NCI-H1048 (cell line): ENCODE measurements at places on chromosomes 11 and 22.

DNA sequence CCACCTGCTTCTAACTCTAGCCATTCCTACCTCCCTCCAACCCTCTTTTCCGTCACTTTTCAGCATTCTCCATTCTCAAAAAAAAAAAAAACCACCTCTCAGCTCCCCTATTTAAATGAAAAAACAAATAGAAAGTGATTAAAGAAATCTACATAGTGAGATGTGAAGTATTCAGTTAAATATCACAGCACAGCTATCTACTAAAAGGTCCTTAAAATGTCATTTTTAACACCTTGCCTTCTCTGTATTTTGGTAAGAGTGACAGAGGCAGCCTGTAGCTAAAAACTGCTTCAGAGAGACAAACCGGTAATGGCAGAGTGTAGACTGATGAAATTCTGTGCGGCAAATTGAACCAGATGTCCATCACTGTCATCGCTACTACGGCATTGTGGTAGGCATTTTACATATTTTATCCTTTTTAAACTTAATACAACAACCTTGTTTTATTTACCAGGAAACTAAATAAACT is 346 bp upstream of the ALG9 start:
- DNase-seq: no peak

DNA sequence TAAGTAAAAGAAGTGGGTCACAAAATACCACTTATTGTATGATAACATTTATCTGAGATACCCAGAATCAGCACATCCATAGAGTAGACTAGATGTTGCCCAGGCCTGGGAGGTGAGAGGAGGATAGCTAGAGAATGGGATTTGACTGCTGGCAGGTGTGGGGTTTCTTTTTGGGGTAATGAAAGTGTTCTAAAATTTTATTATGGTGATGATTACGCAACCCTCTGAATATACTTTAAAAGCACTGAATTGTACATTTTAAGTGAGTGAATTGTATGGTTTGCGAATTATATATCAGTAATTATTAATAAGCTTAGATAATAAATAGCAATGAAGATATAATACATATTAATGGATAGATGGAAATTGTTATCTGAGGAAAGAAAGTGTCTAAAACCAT is 35.7 kb upstream of the ACAT1 start:
- DNase-seq: no peak

GRCh38 chr22:35462498-35463230 is 62.7 kb downstream of the MCM5 start:
- no peak for DNase-seq

GRCh38 chr11:37558619-37559210 is 960.7 kb upstream of the RAG2 start:
- no peak for DNase-seq

DNA sequence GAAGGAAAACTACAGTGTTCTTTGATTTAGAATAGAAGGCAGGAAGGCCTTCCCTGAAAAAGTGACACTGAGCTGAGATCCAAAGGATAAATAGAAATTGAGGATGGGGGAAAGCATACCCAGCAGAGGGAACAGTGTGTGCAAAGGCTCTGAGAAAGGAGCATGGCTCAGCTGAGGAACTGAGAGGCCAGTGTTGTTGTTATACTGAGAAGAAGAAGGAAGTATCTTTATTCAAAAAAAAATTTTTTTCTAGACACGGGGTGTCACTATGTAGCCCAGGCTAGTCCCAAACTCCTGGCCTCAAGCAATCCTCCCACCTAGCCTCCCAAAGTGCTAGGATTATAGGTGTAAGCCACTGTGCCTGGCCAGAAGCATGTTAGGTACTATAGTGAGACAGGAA is 3.5 kb upstream of the PIK3C2A start:
- DNase-seq: no peak

GRCh38 chr11:75816561-75817239 is 1.7 kb downstream of the UVRAG start:
- DNase-seq: no peak

- no peak for DNase-seq
Observed at GRCh38 chr11:128686745-128687177, 7.1 kb upstream of the FLI1 start.

DNA sequence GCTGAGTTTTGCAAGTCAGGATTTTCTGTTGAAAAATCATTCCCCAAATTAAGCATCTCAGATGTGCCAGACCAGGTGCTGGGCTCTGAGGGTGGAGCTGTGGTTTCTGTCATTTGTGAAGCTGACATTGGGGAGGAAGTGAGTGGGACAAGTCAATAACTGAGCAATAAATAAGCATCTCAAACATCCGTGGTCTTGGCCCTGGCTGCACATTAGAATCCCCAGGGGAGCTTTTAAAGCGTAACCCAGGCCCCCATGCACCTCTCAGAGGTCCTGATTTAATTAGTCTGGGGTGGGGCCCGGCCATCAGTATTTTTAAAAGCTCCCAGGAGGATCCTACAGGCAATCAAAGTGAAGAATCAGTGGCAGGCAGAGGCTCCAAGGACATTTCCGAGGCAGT is 420.0 kb downstream of the MN1 start:
- DNase-seq: no peak

GRCh38 chr11:96052921-96053651 is 129.2 kb upstream of the MTMR2 start:
- DNase-seq: no peak
